Right cardiac atrium (tissue), 5 donors: ENCODE measurements at places on chromosomes 16 and 17. TPM values are rescaled to one million over a fixed set of nuclear protein-coding genes. Genes with fewer than 3 reads are reported as not detected.

GRCh38 chr17:21510686-21511362 lies 134.7 kb downstream of the KCNJ12 start:
- no peak for DNase-seq

GRCh38 chr17:74937064-74938051 lies 1.7 kb downstream of the OTOP3 start:
- no peak for DNase-seq

GRCh38 chr17:75456039-75456416 lies 407 bp upstream of the TMEM94 start:
- DNase-seq: no peak

- no peak for DNase-seq
These were observed 7.6 kb upstream of the IRX5 start for GRCh38 chr16:54923055-54923473.

The LIG3 gene
- 17.5 TPM for total RNA-seq
